ENCODE measurements at places on chromosomes 3 and 15.

DNA sequence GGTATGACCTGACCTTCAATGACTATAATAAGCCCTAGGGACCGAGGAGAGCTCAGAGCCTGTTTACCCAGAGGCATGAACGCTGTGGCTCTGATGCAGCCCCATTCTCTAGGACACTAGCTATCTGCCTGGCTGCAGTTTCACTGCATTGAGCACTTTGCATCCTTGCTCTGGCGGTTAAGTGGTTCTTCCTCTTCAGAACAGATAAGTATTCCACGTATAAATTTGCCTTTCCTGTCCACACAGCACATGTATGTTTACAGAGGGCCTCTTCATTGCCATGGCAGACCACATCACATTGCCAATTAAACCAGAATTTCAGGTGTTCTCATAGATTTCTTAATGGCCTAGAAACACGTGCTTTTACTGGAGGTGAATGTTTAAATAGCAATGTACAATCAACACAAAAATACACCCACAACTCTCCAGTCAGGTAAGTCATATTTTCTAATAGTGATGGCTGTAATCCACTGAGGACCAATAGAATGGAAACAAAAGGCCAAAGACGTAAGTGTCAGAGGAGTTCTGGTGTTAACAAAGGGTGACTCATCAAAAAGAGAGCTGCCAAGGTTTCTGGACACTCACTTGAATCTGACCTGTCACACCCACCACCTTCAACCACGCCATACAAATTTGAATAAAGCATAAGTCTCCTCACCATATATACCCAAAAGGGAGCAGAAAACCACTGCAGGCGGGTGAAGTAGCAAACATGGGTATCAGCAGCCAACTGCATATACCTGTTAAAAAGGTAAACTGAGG is 553.4 kb downstream of the OCA2 start:
- no peak for DNase-seq

- no peak for DNase-seq
Measured at GRCh38 chr3:38314764-38315487, 31.7 kb upstream of the XYLB start.

DNA sequence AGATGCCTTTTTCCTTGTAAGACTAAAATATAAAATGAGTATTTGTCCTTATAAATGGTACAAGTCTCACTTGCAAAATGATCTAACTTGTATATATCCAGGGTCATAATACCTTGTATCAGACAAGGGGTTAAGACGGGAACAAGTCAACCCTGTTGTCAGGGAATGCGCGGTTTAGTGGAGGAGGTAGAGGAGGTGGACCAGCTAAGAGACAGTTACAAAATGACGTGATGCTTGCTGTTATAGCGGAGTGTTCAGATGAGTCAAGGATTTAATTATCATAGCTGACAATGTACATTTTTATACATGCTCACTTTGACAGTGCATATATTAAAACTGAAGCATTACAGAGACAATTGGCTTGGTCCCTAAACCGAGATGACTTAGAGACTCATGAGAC is 26.8 kb upstream of the KLHL25 start:
- DNase-seq = no peak

DNA sequence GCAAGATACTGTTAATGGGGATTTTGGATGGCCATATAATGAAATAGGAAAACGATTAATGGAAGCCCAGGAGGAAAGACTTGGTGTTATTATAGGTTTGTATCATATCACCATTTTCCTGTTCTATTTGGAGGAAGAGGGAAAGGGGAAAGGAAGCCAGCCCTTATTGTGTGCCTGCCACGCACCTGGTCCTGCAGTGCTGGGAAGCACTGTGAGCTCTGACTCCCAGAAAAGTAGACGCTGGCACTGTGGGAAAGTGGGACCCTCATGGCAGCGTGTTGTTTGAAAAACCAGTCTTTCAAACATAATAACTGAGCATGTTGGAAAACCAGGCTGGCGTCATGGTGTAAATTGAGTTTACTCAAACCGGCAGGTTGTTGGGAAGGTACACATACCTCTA is 22.0 kb downstream of the CGNL1 start:
- no peak for DNase-seq

DNA sequence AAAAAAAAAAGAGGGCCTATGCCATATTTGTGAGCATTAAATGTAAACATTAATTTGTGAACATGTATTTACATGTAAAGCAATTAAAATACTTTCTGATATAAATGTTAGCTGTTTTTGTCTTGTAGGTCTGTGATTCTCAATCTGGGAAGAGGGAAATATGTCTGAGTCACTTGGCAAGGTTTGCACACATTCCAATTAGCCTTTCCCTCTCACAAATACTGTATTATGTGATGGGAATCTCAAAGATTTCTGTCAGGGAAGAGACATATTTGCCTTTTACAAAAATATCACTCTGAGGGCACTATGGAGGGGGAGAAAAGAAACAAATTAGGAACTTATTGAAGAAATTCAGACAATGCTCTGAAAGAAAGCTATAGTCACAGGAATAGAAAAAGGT is 483.6 kb downstream of the GBE1 start:
- DNase-seq = peak; percentile 66

- no peak for DNase-seq
Measured at GRCh38 chr3:138469874-138470273, 35.5 kb downstream of the ESYT3 start.

Measured in iris pigment epithelial cell (primary cell).